ENCODE measurements at places on chromosomes 2 and 18.

GRCh38 chr2:105364436-105365139, 27.2 kb downstream of the C2orf49 start:
- no peak for DNase-seq

DNA sequence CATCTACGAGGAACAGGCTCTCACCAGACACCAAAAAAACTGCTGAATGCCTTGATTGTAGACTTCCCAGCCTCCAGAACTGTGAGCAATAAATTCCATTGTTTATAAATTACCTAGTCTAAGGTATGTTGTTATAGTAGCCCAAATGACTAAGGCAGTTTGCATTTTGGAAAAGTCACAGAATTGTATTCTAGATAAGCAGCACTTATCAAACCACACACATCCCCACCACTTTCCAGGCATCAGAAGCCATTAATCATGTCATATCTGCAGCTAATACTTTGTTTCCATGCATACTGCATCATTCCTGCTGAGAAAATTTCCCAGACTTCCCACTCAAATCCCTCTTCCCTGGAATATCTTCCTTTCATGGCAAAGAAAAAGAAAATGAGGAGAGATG, 187.2 kb downstream of the INO80D start:
- DNase-seq, result no peak

- DNase-seq, result no peak
Measured at GRCh38 chr18:10060469-10060782, 146.6 kb downstream of the VAPA start.

GRCh38 chr2:74225698-74226459, 27.5 kb downstream of the MTHFD2 start:
- DNase-seq, result no peak

GRCh38 chr2:24245986-24246776, 71.3 kb downstream of the FAM228A start:
- DNase-seq, result no peak

GRCh38 chr18:816088-816653, 4.1 kb upstream of the YES1 start:
- DNase-seq, result no peak

- no peak for DNase-seq
Measured at GRCh38 chr2:58137856-58138255, 91.2 kb downstream of the VRK2 start.

DNA sequence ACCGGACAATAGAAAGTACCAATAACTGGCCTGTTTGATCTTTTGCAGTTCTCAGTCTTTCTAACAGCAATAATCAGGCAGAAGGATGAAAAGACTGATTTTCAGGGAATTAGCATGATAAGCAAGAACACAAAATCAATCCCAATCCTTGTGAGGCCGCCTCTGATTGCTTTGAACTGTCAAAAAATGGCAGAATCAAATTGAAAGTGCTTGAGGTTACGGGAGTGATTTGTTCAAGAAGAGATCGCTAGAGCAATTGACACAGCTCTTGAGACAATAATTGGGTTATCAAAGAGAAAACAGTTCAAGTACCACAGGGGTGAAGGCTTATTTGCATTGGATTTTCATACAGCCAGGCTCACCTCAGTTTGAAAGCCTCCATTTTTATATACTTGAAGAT, 663.4 kb downstream of the ARHGAP15 start:
- DNase-seq, result no peak

- DNase-seq, result no peak
Measured at GRCh38 chr2:114651933-114652332, 209.5 kb downstream of the DPP10 start.
